ENCODE measurements at places on chromosomes 1 and 21. TPM values are rescaled to one million over a fixed set of nuclear protein-coding genes. Genes with fewer than 3 reads are reported as not detected.

DNA sequence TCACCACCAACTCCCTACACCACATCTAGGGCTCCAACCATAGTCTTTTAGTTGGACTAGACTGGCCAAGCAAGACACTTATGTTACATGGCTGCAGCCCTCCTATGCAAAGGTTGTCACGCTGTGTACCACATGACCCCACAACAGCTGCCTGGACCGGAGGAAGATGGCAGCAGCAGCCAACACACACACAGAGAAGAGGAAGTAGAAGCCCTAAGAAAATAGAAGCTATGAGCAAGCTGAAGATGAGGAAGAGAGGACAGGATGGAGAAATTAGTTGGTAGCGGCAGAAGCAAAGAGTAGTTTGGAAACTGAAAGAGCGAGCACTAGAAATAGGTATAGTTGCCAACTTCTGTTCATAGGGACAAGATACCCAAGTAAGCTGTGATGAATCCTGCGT, 60.8 kb upstream of the RALGPS2 start:
- DNase-seq: no peak

DNA sequence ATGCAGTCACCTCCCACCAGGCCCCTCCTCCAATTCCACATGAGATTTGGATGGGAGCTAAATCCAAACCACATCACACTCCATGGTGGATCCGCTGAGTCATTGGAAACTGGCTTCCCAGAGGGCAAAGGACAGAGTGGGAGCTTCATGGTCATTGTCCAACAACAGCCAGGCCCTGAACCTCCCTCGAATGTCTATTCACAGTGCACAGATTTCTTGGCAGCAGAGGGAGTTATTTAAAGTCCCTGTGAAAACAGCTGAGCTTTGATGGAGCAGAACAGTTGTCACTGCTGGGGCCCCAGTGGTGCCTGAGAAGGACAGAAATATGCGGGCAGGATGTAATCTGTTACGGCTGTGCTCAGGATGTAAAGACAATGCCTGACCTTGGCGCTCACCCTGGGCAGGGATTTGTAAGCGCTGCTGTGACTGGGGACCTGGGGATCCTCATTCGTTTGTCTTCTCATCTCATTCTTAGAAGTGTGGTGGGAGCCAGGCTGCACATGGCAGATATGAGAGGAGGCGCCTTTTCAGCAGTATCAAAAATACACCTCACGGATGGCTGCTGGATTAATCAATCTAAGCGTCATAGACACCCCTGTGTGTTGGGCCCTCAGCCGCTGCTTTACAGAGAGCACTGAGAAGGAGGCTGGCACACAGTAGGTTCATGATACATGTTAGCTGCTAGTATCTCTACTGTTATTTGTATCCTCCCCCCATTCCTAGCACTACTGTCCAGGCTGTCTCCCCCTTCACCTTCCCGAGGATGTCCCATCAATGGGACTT, 439.4 kb downstream of the PTPRU start:
- no peak for DNase-seq

DNA sequence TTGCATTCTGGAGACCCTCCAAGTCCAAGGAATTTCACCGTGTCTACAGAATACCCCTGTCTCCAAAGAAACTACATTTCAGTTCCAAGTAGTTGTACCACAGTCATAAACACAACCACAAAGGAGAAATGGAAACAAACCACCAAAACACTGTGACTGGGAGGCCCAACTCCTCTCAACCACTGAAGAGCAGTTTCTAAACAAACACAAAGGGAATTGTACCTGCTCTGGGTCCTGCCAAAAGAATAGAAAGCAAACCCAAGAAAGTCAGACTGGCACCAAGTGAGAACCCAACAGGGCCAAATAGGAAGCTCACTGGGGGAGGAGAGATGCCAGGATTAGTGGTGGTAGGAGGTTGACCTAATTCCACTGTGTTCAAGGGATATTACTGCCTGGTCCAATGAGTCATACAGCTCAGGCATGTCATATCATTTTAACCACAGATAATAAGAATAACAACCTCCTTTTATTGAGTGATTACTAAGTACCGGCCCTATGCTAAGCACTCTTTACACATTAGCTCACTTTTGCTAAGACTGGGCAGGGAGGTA, 123.9 kb upstream of the PPP2R5A start:
- DNase-seq: no peak

- DNase-seq: no peak
Measured at GRCh38 chr21:42453224-42453985, 42.6 kb downstream of the RSPH1 start.

GRCh38 chr1:27471477-27471876, 18.5 kb downstream of the WASF2 start:
- no peak for DNase-seq

DNA sequence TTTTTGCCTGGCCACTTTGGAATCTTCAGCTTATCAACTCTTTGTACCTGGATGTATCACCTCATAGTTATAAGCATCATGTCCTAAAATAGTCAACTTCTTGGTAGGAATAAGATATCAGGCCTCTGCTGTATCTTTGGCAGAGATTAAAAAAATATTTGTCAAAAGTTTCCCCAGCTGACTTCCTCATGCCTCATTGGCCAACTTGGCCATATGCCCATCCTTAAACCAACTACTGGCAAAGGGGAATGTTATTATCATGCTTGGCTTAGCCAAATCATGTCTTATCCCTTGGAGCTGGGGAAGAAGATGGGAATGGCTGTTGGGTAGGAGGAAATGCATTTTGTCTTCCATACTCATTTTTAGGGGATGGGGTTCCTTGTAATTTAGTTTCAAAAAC, 23.4 kb downstream of the NFASC start:
- no peak for DNase-seq

DNA sequence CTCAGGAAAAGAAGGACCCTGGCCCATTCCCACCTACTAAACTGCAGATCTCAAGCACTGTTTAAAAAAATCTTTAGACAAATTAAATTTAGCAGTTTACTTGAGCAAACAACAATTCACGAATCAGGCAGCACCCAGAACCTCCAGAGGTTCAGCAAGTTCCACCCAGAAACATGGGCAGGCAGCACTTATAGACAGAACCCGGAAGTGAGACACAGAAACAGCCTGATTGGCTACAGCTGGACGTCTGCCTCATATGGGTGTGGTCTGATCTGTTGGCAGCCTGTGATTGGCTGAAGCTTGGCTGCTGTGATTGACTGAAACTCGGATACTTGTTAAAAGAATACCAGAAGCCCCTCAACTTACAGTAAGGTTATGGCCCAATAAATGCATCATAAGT, 34.7 kb upstream of the COL6A2 start:
- no peak for DNase-seq

- DNase-seq: no peak
Measured at GRCh38 chr1:8858112-8858668, 20.3 kb downstream of the ENO1 start.

DNA sequence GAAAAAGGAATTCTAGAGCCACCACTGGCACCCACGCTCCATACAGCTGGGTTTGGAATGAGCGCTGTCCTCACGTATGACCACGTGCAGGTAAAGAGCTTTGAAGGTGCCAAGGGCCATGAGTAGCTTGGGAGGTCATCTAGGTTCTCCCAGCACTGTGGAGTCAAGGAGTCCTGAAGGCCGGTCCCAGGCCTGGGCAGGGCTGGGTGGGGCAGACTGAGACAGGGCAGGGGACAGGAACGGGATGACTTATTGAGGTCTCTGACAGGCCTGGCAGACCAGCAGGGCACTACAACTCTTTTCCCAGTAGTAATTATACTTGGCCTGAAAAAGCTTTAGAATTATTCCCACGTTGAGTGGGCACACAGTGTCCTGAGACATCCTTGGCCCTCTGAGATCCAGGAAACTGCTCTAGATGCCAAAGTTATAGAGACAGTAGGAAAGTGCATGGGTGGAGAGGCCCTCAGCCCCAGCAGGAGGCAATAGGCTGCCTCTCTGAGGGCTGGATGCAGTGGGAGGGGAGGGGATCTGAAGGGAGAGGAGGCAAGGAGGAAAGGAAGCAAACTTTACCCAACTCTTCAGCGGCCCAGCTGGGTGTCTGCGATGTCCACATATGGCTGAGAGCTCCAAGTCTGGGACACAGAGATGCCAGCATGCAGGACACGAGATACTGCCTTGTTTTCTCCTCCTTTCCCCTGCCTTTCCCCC, 1.8 kb upstream of the CDA start:
- DNase-seq: no peak

- no peak for DNase-seq
Measured at GRCh38 chr1:115430441-115431158, 92.6 kb upstream of the NGF start.

DNA sequence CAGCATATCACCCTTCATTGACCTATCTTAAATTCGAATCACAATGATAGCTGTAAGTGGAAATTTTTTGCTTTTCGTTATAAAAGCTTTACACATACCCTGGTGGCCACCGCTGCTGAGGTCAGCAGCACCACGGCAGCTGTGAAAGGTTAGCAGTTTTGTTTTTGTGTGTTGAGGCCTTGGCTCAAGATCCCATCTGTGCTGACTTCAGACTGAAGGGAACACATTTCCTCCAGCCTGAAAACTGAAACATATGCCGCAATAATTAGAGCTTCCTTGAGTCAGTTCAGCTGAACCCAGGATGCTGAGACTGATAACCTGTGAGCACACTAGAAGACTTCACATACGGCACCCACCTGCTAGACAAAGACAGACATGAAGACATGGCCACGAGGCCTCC, 103.0 kb downstream of the SMYD3 start:
- DNase-seq: no peak

DNA sequence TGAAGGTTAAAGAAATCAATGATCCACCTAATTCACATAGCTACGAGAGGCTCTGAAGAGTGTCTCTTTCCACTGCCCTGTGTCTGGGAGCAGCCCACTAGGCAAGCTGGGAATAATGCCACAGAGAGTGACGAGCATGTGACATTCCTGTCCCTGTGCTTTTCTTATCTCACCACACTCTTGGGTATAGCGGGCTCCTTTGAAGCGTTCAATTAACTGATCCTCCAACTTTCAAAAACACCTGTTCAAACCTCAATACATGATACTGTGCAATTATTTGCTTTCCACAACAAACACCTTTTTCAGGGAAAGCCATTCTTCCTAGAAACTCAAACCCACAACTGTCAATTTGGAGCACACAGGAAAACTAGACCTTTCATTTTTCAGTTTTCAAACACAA, 43.4 kb downstream of the PLPP3 start:
- DNase-seq: no peak

The MPL gene
- total RNA-seq: 0.65 TPM

The SPATA46 gene
- not detected for total RNA-seq

The CSF3R gene
- 214 TPM for total RNA-seq

The TAS1R1 gene
- 0.27 TPM for total RNA-seq

The F5 gene
- total RNA-seq: 4.2 TPM

The PEAR1 gene
- total RNA-seq: 14.8 TPM

The SDC3 gene
- 43.5 TPM for total RNA-seq

The VWA5B1 gene
- total RNA-seq: 0.30 TPM

The EDARADD gene
- total RNA-seq: 0.89 TPM
